ENCODE measurements at places on chromosomes 2 and 18. TPM values are rescaled to one million over a fixed set of nuclear protein-coding genes. Genes with fewer than 3 reads are reported as not detected.

MROH2A gene
- total RNA-seq: 0.24 TPM

DNA sequence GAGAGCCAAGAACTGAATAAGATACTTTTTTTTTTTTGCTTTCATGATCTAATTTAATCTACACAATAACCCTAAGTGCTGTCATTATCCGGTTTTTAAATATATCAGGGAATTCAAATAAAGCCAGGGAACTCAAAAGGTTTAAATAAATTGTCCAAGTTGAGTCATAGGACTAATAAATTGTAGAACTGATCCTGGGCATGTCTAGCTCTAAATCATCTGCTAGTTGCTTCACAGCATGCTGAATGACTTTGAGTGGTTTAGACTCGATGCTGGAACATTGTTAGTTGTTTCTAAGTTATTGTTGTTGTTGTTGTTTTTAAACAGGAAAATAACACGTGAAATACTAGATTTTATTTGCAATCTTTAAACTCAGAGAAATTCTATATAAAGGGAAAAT lies 147.2 kb upstream of the HNMT start:
- no peak for DNase-seq

INO80D gene
- 27.8 TPM for total RNA-seq

GRCh38 chr2:25342372-25343186 lies 854 bp upstream of the DNMT3A start:
- peak; percentile 83 for DNase-seq

TRIM54 gene
- 0.14 TPM for total RNA-seq

DNA sequence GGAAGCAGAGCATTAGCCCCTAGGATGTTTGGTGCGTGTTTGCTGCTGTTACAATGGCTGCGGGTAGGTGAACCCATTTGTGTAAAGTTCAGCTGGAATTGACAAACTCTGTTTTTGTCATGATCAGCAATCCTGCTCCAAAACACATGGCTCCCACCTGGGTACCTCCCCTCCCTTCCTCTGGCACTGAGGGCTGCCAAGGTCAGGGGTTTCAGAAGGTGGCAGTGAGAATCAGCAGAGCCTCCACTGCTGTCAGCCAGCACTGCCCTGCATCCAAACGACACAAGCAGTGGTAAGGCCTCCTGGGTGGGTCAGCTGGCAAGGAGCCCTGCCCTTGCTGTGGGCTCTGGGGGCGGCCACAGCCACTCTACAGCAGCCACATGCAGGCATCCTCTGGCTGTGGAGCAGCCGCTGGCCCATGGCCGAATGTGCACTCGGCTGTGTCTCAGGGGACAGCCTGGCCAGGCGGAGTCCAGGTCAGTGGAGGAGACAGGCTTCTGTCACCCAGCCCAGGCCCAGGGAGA lies 32.8 kb upstream of the LDLRAD4 start:
- DNase-seq: no peak

ALPP gene
- total RNA-seq: not detected

SLC30A3 gene
- total RNA-seq: not detected

Data from left colon (tissue), 2 donors.